Activated CD4-positive, alpha-beta T cell treated with anti-CD3 and anti-CD28 coated beads, Interleukin-2, amount 50 U/mL, for 4 hours (primary cell): ENCODE measurements at places on chromosomes 5 and 9.

DNA sequence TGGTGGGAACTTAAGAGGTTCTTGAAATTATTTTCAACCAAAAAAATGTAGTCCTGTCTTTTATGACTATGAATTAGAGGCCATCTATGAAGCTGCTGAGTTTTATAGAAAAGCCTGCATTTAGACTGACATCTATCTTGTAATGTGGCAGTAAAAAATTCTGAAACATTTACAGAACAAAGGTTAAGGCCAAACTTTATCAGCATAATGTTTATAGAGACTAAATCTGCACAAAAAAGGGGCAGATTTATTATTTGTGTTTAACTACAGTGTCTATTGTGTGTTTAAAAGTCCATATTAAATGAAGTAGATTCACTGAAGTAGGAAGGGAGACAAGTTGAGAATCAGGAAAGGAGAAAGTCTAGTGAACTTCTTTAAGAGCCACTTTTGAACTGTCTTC lies 37.3 kb upstream of the ANKRD34B start:
- DNase-seq, result no peak

- DNase-seq, result no peak
Observed at GRCh38 chr9:115400796-115401195, 282.8 kb upstream of the TNC start.

- DNase-seq, result no peak
Observed at GRCh38 chr5:179495906-179496455, 54.4 kb upstream of the RUFY1 start.

DNA sequence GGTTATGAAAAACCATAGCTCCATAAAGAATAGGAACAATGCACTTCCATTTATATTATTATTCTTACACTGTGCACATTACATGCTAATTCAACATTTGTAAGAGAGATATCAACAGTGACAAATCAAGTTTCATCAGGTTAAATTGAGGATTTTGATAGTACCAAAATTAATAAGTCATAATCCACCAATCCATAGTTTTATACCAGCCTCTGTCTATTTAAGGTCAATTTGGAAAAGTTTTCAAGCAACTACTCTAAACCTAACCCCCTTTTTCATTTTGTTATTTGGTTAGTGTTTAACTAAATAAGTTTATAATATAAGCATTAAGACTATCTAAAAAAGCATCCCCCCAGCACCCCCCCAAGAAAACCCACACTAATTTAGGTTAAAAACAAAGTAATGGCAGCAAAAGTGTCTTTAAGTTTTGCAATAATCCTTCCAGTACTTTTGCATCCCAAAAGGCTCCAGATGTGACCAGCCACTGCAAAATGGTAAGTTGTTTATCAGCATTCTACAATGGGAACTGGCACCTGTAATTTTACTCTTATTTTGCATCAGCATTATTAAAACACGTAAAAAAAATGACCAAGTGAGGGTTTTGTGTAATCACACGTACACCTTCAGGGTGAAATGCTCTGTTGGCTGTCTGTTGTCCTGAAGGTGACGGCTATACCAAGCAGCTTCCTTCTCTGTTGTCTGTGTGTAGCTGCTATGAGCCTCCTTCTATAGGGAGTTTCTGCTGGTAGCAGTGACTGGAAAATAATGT lies 36.8 kb upstream of the SSBP2 start:
- DNase-seq, result no peak

GRCh38 chr5:42888771-42889170 lies 77.1 kb upstream of the SELENOP start:
- no peak for DNase-seq

- no peak for DNase-seq
Observed at GRCh38 chr5:158819840-158820620, 279.7 kb downstream of the EBF1 start.

DNA sequence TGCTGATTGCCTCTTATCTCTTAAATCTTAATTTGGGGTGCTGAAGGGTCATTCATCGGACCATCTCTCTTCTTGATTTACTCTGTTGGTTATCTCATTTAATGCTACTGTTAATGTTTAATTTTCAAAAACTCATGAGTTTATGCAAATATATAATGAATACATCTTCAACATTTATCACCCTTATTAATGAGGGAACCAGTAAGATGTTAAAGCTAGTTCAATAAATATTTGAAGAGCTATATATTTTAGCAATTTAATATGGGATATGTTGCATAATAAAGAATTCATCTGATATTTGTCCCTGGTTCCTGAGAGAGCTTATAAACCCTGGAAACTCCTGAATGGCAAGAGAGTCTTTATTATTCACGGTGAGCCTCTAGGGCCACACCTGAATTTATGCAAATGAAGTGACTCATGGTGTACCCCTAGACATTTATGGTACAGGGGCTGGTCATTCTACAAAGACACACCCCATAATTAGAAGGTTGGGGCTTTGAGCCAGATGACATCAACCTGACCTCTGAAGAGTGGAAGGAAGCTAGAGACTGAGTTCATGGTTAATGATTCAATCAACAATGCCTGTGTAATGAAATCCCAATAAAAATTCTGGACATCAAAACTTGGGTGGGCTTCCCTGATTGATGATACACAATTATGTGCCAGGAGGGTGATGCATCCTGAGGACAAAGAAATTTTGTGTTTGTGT lies 339.5 kb upstream of the ZNF608 start:
- DNase-seq, result no peak

DNA sequence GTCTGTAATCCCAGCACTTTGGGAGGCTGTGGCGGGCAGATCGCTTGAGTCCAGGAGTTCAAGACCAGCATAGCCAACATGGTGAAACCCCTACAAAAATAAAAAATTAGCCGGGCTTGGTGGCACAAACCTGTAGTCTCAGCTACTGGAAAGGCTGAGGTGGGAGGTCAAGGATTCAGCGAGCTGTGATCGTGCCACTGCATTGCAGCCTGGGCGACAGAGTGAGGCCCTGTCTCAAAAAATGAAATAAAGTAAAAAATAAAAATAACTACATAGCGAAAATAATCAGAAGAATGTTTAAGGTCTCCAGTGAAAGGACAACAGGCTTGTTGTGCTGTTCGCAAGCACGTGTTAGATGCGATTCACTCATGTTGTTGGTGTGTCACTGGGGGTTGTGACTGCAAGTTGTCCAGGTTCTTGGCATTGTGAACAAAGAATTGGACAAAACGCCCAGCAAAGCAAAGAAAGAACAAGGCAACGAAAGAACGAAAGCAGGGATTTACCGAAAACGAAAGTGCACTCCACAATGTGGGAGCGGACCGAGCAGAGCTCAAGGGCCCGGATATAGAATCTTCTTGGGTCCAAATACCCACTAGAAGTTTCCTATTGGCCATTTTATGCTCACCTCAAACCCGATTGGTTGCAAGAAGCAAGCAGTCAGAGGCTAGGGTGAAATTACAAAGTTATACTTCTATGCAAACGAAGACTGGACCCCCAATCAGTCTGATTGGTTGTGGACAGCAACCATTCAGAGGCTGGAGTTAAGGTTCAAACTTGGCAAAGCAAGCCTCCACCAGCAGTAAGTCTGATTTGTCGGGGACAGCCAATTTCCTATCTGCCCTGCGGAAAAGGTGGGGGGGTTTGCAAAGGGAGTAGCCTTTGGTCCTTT lies 844 bp upstream of the MCCC2 start:
- DNase-seq, result no peak

GRCh38 chr5:125134216-125135081 lies 388.0 kb upstream of the ZNF608 start:
- DNase-seq, result no peak

- DNase-seq, result no peak
Observed at GRCh38 chr5:58641533-58641932, 58.7 kb downstream of the RAB3C start.
